ENCODE measurements at places on chromosomes 11 and 22.
A peak's percentile ranks its signal among the peaks of the same experiment; 100 is the strongest.

DNA sequence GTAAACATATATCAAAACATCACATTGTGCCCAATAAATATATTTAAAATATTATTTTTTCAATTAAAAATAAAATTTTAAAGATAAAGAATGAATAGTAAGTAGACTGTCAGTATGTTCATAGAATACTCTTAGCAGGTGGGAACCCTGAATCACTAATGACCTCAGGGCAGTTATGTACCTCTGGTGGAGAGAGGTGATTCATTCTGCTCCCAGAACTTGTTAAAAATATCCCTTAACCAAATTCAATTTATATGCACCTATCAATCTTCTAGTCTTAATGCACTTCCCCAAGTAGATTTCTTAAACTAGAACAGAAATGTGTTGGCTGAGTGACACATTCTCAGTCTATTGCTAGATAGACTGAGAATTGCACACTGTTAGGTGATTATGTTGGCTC, 183.9 kb upstream of the SYN3 start:
- no peak for DNase-seq

DNA sequence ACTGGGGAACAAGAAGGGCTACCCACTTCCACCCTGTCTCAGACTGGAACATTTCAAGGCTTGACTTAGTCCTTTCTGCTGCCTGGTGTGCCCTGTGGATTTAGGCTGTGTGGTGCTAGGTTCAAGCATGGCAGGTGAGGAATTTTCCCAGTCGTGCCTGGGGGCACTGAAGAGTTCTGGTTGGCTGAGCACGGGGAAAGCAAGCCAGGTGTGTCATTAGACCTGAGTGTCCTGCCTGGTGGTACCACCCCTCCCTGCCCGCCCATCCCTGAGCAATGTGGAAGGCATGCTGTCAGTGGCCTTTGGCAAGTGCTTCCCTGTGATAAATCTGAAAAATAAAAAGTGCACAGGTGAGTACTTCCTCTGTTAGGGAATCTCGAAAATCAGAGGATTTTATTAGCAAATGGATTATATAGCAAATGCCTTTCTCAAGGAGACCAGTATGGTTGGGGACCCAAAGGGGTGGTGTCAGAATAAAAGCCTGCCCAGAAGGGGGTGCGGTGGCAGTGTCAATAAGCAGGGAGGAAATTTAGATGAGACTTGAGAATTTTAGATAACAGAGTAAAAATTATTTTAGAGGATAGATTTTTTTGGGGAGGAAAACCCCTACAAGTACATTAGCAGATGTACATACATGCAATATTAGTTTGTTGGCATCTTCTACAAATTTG, 22.8 kb downstream of the TEAD1 start:
- DNase-seq, result no peak

DNA sequence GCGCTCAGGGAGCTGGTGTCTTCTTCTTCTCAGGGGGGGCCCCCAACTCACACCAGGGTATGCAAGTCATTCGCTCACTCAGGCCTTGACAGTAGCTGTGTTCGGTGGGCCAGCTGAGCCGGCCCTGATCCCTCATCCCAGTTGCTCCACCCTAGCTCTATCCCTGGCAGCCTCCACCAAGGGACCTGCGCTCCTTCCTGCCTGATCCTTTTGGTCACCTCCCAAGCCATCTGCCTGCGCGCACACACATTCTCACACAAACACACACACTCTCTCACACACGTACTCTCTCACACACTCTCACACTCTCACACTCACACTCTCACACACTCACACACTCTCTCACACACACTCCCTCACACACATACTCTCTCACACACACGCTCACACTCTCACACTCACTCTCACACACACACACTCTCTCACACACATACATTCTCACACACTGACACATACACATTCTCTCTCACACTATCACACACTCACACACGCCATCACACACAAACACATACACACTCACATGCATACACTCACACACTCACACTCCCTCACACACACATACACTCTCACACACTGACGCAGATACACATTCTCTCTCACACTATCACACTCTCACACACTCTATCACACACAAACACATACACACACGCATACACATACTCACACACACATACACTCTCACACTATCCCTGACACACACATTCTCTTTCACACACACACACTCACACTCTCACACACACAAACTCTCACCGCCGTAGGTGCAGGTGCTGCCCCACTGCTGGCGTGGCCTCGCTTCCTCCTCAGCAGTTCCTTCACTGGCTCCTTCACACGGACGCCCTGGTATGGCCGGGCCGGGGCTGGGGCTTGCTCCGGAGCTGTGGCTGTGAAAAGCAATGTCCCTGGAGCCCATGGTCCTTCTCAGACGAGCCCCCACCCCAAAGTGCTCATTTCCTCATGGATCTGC, 20.8 kb downstream of the POU2AF1 start:
- DNase-seq, result no peak

GRCh38 chr11:131957201-131957600, 586.8 kb downstream of the NTM start:
- no peak for DNase-seq

- DNase-seq, result peak; percentile 75
Measured at GRCh38 chr22:19291580-19292457, at the start of gene CLTCL1. Gene CLTCL1 (minus strand): TSS chr22:19291719. CDS start chr22:19291641, 78 bp downstream.

GRCh38 chr11:64103277-64103985, 62.5 kb downstream of the MACROD1 start:
- DNase-seq, result no peak

Measured in fibroblast of upper back skin (primary cell).